Activated CD4-positive, alpha-beta T cell treated with anti-CD3 and anti-CD28 coated beads, Interleukin-2, amount 50 U/mL, for 24 hours (primary cell): ENCODE measurements at places on chromosomes 6 and 20.

DNA sequence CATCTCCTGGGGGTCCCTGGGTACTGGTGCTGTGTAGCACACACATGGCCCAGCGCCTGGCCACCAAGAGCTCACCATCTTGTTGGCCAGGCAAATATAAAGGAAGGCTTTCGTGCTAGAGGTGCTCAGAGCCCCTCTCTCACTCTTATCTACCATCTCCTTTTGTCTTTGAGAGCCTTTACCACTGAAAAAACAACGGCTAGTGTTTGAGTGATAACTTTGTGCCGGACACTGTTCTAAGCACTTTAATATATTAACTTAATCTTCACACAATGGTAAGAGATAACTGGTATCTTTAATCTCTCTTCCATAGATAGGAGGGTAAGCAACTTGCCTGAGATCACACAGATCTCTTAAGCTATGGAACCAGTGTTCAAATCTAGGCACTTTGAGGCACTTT is 21.5 kb upstream of the ARHGAP18 start:
- DNase-seq, result no peak

GRCh38 chr6:80942911-80943310 is 809.6 kb downstream of the TENT5A start:
- no peak for DNase-seq

- no peak for DNase-seq
These were observed 261.3 kb downstream of the CDH4 start for GRCh38 chr20:61513124-61514017.

- DNase-seq, result no peak
These were observed 54.1 kb upstream of the SHLD1 start for GRCh38 chr20:5696011-5696559.

- DNase-seq, result no peak
These were observed 114.1 kb upstream of the GPR6 start for GRCh38 chr6:109864050-109864449.

- DNase-seq, result no peak
These were observed 171.9 kb downstream of the LMBRD1 start for GRCh38 chr6:69624944-69625343.

DNA sequence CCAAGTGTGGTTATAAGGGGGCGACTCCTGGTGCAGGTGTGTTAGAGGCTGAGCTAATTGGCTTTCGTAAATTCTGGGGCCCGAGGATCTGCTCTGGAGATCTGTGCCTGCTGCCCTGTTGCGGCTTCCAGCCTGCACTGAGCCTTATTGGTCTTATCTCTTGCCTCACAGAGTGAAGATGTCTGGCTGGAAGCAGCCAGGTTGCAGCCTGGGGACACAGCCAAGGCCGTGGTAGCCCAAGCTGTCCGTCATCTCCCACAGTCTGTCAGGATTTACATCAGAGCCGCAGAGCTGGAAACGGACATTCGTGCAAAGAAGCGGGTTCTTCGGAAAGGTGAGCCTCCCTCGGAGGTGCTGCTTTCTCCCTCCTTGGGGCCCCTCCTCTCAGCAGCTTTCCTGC is 20.0 kb downstream of the PRPF6 start:
- DNase-seq, result no peak

DNA sequence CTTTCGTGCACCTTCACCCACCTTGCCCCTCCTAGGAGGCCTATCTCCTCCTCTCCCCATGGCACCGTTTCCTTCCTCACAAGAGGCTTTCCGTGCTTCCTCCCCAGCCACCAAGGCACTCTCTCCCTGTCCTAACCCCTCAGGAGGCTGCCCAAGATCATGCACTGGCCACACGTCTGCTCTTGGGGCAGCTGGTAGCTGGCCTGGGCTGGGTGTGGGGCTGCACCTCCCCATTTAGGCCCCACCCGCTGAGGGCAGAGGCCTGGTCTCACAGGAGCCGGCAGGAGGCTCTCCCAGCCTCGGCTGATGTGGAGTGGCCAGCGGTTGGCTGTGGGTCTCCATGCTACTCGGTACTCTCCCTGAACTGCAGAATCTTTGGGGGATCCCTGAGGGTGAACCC is 13.6 kb downstream of the NOL4L start:
- no peak for DNase-seq

DNA sequence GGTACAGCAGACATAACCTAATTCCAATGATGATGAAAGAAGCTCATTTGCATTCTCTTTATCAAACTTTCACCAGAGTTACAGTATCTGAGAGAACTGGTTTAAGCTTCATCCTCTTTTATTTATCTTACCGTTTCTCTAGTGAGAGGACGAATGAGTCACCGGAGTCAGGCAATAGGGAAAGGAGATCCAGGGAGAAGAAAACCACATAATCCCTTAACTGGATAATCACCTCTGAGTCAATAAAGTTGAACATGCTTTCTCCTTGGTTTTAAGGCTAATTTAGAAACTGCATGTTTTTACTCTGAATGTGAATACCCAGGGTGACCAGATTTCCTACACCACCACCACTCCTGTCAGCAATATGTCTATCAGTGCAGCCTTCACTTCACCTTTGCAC is 313.7 kb upstream of the TBX18 start:
- DNase-seq, result no peak

DNA sequence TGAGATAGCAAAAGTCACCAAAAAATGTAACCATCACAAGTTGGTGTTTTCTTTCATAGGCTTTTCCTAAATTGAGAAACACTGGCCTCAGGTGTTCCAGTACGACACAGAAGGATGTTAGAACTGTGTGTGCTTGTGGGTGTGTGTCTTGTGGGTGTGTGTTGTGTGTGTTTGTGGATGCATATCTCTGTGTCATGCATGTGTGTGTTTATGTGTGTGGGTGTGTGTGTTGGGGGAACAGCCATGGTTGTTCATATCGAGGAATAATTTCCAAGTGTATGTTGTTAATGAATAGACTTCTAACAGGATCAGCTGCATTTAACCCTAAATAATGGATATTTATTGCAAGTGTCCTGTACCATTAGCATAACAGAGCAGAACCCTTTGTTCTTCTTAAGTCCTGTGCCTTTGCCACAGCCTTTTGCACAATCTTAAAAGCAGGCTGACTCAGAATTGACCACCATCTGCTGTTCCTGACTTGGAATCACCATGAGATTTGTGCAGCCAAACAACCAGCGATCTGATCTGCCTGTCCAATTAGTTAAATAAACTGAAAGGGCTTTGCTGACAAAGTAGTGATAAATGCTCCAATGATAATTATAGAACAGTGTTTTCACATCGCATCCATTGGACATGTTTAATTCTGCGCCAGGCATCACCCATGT is 7.6 kb downstream of the CD93 start:
- no peak for DNase-seq

DNA sequence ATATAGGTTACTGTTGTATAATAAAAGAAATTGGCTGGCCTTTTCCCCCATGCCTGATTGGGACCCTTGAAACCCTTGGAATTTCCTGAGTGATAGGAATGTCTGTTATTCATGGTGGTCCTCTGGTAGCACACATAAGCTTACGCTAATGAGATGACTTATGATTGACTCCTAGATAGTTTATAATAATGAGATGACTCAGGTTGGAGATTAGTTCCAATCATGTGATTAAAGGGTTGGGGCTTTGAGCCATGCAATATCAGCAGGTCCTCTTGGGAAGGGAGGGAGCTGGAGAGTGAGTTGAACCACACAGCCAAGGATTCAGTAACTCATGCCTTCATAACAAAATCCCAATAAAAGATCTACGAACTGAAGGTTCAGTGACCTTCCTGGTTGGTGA is 407.6 kb upstream of the MANEA start:
- DNase-seq, result no peak

- no peak for DNase-seq
These were observed 75.2 kb upstream of the ARID1B start for GRCh38 chr6:156701966-156702365.

DNA sequence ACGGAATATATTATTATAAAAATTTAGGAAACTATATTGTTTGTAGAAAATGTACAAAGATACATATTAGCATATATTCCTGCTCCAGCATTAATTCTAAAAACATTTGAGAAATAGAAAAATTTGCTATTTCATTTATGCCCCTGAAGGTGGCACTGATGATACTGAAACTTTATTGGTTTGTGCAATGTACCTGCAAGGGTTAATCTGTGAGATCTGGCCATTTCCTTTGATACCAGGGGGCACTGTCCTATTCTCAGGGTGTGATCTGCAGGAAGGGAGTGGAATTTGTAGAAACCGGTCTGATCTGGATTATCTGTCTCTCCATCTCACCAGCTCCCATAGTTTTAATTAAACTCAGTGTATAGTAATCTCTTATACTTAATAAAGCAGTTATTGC is 625.1 kb upstream of the IMPG1 start:
- no peak for DNase-seq

GRCh38 chr6:106194949-106195921 is 109.1 kb downstream of the PRDM1 start:
- DNase-seq, result no peak

DNA sequence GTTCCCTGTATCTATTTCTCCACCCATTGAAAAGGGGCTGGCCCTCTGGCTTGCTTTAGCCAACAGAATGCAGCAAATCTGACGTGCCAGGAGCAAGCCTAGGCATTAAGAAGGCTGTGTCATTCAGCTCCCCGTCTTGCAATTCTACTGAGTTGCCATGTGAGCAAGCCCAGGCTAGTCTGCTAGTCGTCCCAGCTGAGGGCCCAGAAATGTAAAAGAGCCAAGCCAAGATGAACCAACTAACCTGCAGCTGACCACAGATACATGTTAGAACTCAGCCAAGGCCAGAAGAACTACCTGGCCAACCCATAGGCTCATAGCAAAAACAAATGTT is 30.1 kb downstream of the PREP start:
- no peak for DNase-seq

GRCh38 chr6:83429857-83430610 is 817 bp downstream of the ME1 start:
- no peak for DNase-seq

DNA sequence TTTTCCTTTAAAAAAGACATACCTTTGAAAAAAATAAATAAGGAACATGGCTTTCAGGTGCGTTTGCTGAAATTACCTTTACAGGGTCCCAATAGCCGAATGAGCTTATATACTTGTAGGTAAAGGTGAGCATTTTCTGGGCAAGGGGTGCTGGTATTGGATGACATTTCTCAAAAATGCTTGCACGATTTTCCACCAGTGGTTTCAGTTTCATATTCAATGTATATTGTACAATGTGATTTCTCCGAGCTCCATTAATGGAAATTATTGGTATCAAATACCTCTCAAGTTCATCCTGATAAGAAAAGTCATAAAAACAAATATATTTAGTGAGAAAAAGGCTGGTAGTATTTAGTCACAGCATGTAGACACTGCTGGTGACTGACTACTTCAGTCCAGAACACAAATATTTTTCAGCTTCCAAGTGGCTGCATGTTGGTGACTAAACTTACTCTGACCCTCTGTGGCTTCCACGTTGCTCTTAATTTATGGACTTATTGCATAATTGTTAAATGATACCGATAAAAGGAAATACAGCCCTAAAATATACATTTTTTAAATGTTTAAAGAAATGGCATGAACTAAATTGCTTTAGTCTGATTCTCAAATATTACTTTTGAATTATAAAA is 32.9 kb upstream of the ZBTB24 start:
- no peak for DNase-seq
